ENCODE measurements at places on chromosomes 1 and 21.

GRCh38 chr1:46303872-46304326 lies 401 bp downstream of the UQCRH start:
- DNase-seq = no peak

DNA sequence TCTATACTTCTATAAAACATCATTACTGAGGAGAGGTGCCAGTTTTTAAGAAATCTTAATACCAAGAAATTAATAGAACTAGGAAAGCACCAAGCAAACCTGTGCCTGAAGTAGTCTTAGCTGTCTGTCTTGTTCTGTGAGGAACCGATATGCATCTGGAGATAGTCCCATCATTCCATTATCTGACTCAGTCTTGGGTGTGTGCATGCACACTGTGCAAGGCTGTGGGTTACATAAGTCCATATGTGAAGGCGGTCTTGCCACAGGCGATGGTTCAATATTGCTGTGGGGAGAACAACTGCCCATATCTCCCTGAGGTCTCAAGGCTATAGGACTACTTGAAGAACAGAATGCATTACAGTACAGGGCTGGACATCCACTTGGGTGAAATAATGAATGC lies 33.8 kb downstream of the STIL start:
- no peak for DNase-seq

GRCh38 chr21:32044205-32045180 lies 171.7 kb downstream of the HUNK start:
- DNase-seq = no peak

- no peak for DNase-seq
Observed at GRCh38 chr1:119621705-119622104, 26.4 kb downstream of the ZNF697 start.

DNA sequence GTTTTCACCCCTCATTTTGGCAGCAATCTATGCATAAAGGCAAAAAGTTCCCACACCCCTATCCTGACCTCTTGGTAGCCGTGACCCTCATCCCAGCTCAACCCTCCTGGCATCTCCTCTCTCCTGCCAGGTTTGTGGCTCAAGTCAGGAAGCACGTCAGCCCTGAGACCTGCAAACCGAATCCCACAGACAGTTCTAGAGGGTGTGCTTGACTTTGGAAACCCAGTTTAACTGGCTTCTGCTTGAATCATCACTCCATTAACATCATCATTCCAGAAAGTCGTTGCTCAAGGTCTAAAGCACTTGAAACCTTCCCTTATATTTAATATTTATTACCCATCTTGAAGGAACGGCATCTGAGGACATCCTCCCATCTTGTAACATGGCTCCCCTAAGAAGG lies 133.4 kb upstream of the ERG start:
- no peak for DNase-seq

- DNase-seq = no peak
Observed at GRCh38 chr1:59453297-59453968, 156.5 kb downstream of the FGGY start.

DNA sequence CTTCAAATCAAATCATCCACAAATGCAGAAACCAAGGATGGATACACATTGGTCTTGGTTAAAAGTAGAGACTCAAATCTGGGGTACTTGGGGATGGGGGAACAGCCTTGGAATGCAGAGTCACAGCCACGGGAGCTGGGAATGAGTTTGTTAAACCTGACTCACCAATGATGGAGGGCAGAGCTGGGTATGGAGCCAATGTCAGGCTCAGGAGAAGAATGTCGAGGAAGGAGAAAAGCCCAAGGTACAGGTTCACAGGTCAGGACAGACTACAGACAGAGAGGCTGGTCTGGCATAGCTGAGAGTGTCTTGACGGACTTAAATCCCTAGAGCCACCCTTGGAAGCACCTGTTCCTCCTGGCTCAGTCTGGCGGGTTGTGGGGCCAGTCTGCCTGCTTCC lies 237.6 kb downstream of the NTNG1 start:
- DNase-seq = no peak

- DNase-seq = peak; percentile 22
Observed at GRCh38 chr1:65260851-65261473, 48.4 kb upstream of the DNAJC6 start.

GRCh38 chr1:204344665-204345355 lies 14.9 kb downstream of the PLEKHA6 start:
- no peak for DNase-seq

DNA sequence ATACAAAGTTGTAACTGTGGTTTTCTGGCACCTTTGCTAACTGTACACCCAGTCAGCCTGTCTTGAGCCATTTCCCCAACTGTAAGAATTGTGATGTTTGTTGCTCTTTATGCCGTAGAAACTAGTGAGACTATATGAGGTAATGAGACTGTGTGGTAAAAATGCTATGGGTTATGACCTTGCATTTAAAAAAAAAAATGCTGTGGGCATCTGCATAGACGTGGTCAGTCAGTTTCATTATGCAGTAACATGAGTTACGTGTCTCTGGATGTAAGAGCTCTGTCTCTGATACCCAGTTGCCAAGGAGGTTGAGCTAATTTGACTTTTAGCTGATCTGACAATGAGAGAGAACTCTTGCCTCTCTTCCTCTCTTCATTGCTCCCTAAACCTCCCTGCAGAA lies 80.6 kb upstream of the LAMC2 start:
- no peak for DNase-seq

DNA sequence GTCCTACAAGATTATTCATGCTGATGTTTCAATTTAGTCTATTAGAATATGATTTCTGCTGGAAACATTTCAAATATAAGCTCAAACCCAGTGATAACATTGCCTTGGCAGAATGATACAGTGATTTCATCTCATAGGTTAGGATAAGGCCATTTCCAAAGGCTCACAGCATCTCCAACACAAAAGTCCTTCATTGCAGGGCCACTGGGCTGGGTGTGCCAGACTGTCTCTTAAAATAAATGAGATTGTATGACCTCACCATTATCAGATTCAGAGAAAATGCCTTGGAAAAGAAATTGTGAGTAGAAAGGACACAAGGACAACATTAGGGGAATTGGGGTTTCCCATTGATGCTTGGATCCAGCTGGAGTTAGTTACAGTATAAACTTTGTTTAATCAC lies 30.4 kb downstream of the NGF start:
- DNase-seq = no peak

GRCh38 chr1:67137307-67137753 lies 2.6 kb upstream of the C1orf141 start:
- no peak for DNase-seq

DNA sequence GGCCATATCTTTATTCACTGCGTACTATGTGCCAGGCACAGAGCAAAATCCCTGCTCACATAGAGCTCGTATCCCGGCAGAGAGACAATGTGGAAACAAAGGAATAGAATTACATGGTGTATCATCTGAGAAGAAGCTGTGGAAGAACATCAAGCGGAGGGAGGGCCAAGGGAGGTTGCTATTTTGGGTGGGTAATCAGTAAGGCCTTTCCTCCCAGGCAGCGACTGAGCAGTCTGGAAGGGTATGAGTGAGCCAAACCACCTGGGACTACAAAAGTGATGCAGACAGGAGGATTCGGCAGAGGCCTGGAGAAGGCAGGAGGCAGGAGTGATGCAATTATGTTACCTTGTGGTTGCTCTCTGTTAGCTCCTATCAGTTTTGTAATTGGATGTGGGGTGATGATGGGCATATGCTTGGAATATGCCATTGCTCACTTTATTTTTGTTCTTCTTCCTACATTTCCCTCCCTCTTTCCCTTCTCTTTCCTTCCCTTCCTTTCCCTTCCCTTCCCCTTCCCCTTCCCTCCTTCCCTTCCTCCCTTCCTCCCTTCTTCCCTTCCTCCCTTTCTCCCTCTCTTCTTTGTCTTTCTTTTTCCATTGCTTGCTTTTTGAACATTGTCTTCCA lies 172.9 kb downstream of the DISC1 start:
- no peak for DNase-seq

DNA sequence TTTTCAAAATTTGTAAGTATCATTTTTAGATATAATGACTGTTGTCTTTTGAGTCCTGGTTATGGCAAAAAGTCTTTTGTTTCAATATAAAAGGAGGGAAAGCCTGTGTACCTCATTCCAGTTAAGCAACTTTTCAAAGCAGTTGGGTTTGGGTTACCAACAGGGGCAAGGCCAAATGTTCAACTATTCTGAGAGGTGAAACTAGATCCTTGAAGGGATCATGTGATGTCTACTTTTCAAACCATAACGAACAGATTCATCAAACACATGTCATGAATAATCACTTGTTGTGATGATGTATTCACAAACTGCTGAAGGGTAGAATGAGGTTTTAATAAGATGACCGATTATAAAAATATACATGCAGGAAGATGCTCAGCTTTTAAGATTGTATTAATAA lies 171.3 kb downstream of the HHAT start:
- DNase-seq = no peak

DNA sequence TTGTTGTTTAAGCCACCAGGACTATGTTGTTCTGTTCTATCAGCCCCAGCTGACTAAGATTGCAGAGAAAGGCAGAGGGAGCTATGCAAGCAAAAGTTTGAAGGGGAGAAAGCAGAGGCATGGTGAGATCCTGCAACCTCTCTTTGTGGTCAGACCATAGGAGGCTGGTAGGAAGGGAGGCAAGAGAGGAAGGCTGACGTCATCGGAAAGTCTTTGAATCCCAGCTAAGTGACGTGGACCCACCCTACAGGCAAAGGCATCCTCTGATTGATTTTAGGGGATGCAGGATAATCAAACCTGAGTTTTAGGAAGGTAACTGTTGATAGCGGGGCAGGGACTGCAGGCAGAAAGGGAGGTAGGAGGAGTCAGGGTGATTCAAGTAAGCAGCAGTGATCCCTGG lies 23.3 kb upstream of the TNNI1 start:
- no peak for DNase-seq

GRCh38 chr21:35783721-35784120 lies 276.6 kb downstream of the SETD4 start:
- DNase-seq = no peak

DNA sequence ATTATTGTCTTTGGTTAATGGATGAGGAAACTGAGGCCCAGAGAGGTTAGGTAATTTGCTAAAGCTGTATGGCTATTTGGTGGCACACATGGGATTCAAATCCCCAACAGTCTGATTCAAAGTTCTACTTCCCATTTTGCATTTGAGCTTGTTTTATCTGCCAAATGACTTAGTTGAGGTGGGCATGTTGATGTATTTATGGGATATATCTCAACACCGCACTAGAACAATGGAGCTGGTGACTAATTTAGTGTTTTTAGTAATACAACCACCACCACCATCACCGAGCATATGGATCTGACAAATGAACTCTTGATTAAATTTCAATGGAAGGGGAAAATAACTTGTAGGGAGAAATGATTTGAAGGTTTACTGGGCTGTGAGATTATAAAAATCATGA lies 26.8 kb downstream of the THEM4 start:
- no peak for DNase-seq

DNA sequence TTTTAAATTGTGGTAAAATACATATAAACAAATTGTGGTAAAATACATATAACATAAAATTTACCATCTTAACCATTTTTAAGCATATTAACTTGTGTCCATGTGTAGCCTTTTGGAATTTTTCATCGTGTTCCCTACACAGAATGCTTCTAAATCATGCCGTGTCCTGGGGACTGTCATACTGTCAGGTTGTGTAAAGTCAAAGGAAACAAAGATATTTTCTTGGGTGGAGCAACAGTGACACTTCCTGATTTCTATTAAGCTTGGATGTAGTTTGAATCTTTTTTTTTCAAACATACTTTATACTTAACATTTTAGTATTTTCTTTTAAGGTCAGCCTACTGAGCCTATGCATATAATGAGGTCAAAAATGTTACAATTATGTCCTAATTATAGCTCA lies 32.3 kb downstream of the DOP1B start:
- no peak for DNase-seq

GRCh38 chr1:54791880-54792522 lies 9.1 kb downstream of the TTC22 start:
- peak; percentile 49 for DNase-seq

GRCh38 chr1:175015243-175015642 lies 8.0 kb downstream of the MRPS14 start:
- DNase-seq = no peak

DNA sequence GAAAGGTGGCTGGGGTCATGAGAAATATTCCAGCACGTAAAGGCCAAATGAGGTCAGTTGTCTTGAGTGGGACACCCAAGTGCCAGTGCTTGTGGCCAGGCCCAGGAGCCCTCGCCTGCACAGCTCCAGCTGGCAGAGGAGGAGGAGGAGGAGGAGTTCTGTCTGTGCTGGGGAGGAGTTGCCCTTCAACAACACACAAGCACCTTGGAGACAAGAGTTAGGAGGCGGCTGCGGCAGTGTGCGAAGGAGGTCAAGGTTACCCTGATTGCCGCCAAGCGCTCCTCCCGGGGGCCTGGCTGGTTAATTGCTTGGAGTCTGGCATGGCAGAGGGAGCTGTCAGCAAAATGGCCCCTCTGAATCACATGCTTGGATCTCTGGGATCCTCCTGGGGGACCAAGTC lies 45.1 kb downstream of the GRIK3 start:
- DNase-seq = no peak

DNA sequence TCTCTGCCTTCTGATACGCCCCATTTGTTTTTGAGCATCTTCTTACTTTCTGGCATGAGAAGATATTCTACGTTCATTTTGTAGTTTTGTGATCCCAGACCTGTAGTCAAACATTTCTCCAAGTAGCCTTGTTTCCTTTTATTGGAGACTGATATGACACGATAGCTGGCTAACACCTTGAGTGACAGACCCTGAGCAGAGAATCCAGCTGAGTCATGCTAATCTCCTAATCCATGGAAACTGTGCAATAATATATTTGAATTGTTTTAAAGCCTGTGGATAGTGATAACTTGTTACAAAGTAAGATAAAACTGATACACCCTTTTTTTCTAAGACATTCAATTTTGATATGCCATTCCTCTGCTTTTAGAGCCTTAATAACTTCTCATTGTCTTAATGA lies 1.2 kb upstream of the IFI44L start:
- DNase-seq = no peak

GRCh38 chr1:112905395-112906149 lies 50.4 kb downstream of the SLC16A1 start:
- DNase-seq = no peak

DNA sequence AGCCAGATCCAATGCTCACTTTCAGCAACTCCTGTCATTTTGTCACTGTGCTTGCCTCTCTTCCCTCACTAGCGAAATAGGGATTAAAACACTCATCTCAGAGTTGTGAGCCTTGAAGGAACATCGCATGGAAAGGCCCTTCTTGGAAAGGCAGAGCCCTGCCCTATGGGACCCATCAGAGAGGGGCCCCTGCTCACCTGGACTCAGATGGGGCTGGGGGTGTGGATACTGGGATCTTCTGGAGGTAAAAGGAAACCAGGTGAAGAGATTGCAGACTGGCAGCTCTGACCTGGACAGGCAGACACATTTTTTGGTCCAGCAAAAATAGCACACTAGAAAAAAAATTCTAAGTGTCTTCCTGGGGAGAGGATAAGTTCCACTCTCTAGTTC lies 54.2 kb upstream of the EPS8L3 start:
- no peak for DNase-seq
